ENCODE measurements at places on chromosomes 1 and 21.

DNA sequence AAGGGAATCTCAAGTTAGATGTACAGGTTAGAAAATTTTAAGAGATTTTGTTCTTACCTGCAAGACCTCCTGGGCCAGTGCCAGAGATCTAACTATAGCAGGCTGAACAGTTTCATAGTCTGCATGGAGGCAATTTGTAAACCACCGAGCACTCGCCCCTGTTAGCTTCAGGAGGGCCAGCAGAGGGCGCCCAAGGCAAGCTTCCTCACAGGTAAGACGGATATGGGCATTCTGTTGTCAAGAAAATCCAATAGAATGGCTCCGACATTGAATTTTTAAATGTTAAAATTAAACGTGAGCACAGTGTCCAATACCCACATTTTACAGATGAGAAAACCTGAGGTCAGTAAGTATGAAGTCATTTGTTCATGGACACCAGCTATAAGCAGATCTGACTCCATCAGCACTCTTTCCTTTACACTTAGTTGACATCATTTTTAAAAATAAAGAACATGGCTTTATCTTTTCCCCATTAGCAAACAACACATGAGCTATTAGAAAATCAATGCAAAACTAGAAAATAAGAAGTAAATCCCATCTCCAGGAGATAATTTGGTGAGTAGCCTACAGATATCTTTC is 2.2 kb downstream of the REG4 start:
- peak; percentile 76 for DNase-seq

GRCh38 chr1:94063379-94063778 is 57.6 kb downstream of the ABCA4 start:
- peak; percentile 39 for DNase-seq

- DNase-seq: no peak
These were observed 25.7 kb upstream of the VPS13D start for GRCh38 chr1:12204140-12204539.

DNA sequence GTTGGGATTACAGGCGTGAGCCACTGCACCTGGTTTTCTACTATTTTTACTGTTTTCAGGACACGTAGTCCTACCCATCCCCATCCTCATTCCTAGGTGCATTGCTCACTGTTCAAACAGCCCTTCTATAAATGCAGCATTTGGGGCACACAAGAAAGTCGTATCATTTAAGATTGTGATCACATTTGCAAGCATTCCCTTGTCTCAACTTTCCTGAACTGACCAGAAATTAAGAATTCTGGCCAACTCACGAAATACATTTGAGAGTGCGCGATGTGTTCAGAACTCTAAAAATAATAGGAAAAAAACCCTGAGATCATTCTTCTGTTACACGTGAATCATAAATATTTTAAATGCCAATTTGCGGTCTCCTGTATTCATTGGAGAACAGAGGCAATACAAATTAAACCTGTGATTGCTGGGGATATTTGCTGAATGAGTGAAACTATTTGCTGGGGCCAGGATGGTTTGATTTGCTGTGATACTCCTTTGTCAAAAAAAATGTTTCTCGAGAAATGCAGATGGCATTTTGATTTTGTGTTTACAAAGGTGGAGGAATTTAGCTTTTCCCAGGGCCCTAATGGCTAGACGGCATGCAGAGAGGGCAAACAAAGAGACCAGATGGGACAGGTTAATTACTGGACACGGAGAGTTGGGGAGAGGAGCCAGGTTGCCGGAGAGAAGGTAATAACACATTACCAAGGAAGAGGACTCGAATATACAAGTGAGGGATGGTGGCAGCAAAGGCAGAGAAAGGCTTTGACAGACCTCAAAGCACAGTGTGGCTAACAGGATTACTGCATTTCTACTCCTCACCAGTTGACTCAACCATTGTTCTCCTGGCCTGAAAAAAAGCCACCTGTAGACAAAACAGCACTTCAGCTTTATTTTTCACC is 38.4 kb downstream of the STPG1 start:
- peak; percentile 43 for DNase-seq

DNA sequence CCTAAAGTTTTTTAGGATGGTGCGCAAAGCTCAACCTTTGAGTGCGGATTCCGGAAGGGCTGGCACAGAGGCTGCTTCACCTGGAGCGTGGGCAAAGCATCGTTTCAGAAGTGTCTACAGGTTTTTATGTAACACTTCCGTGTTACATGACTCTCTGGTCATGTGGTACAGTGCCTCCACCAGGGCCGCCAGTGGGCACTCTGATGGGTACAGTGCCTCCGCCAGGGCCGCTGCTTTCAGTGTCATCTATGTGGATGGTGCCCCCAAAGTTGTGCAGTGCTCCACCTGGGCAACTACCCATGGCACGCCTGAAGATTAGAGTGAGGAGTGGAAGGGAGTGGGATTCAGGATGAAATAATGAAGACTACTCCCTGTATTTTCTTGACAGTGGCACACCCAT is 101.4 kb upstream of the C1orf174 start:
- no peak for DNase-seq

GRCh38 chr1:235342039-235342438 is 13.7 kb downstream of the GGPS1 start:
- no peak for DNase-seq

DNA sequence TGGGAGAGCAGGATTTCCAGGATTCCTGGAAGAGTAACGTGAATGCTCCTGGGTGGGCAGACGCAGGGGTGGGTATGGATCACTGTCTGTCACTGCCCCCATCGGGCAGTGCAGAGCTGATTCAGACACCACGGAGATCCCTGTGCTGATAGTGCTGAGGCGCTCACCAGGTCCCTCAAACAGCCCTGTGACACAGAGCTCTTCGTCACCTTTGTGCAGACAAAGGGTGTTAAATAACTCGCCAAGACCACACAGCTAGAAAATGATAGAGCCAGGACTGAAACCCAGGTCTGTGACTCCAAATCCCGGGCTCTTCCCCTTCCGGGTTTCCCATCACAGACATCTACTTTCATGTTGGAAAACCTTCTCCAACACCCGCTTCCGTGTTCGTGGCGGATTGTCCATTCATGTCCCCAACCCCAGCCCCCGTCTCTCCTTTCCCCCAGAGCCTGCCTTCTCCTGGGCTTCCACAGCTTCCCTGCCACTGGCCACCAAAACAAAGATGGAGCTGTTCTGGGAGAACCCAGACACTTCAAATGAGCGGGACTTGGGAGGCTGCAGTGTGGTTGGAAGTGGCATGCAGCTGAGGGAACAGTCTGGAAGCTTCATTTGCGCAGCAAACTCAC is 2.6 kb downstream of the EFHD2 start:
- no peak for DNase-seq

DNA sequence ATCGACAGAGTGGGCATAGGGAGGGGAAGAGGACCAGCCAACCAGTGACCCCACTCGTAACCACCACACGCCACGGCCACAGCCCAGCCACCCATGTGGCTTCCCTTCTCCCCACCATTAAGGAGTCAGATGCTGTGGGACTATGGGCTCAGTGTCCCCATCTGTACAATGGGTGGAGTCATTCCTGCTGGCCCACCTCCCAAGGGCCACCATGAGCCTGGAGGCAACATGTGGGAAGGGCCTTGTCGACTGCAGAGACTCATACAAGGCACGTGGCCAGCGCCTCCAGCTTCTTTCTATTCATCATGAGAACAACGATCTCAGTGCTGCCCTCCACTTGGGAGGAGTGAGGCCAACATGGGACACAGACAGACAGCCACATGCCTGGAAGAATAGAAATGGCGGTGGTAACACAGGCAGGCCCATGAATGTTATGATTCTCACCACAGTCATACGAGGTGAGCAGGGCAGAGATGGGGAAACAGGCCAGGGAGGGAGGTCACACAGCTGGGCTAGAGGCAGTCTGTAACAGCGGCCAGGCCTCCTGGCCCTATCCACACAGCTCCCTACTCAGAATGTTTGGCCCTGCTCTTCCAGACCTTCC is 16.1 kb downstream of the LRP8 start:
- DNase-seq: no peak

DNA sequence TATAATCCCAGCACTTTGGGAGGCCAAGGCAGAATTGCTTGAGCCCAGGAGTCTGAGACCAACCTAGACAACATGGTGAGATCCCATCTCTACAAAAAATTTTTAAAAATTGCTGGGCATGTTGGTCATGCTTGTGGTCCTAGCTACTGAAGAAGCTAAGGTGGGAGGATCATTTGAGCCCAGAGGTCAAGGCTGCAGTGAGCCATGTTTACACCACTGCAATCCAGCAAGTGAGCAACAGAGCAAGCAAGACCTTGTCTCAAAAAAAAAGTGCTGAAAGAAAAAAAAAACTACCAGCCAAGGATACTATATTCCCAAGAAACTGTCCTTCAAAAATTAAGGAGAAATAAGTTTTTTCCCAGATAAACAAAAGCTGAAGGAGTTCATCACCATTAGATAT is 78.1 kb downstream of the SH3GLB1 start:
- DNase-seq: no peak

DNA sequence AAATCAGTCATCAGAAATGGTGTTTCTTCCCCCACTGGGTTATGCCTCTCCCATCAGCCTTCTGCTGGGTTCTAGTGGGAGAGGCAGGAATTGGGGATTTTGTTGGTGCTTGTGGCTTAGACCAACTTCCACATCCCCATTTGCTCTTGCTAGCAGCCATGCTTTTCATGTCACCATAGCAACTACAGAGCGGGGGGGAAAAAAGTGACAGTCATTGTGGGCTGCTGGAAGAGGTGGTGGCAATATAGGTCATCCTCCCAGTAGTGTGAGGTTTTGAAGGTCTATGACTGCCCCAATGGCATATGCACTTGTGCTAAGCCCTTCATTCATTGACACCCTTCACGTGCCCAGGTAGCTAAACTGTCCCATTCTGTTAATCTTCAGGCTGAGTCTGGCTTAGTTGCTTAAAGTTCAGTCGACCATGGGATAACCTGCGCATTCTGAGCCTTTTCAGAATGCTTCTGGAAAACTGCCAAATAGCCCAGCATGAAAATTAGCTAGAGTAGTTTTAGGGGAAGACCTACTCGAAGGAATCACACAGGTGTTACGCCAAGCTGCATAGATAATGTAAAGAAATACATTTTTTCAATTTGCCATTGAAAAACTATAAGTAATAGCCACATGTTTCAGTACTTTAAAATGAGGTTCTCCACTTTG is 53.7 kb upstream of the ZNF326 start:
- DNase-seq: no peak

DNA sequence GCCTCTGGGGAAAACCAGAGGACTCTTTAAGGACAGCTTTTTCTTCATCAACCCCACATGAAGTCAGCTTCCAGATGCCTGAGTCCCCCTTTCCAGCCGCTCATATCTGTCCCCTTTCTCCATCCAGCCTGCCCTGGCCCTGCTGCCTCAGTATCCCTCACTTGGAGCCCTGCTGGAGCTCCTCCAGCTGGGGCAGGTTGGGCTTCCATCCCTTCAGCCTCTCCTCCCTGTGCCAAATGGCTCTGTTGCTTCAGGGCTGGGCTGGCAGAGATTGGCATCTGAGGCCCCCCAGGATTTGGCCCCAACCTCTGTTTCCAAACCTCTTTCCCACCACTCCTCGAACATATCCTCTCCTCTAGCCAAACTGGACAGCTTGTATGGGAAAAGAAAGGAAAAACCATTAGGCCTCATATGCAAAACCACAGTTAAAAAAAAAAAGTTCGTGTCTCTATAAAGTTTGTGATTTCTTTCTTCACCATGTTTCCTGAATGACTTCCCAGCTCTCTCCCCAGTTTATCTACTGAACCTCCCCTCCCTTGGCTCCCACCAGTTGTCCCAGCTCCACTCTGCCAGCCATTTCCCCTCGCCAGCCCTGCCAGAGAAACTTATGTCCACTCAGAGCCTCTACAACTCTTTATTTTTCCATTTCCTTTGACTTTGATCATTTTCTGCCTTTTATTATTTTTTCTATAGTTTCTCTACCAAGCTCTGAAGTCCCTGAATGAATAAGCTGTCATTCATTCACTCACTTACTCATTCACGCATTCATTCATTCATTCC is 217.9 kb downstream of the FOXD2 start:
- DNase-seq: no peak

DNA sequence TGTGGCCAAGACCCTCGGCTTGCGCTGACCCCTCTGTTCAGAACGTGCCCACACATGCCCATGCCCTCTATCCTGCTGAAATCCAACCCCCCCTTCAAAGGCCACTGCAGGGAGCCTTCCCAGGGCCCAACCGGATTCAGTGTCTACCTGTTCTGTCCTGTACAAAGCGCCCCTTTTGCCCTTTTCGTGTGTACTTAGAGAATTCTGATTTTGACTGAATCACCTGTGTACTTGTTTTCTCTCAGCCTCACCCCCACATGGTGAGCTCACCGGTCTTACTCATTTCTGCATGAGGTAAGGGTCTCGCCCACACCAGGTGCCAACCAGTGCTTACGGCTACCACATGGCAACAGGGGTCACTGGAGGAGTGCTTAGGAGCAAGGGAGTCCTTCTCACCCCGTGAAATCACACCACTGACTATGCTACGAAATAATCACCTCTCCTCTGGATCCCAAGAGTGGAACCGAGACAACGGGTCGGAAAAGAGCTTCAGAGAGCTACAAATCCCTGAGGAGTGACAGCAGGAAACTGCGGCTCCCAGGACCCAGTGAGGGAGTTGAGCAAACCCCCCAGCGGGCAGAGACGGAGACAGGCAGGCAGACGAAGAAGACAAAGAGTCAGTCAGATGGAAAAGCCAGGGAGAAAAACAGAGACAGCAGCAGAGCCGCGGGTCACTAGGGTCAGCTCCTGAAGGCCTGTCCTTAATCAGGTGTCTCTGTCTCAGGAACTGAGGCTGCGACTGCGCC is 2.1 kb upstream of the S100A2 start:
- DNase-seq: peak; percentile 95

GRCh38 chr1:112665857-112666256 is 8.6 kb upstream of the MOV10 start:
- no peak for DNase-seq

- DNase-seq: no peak
These were observed 41.7 kb downstream of the PSMG1 start for GRCh38 chr21:39141502-39141901.

- DNase-seq: no peak
These were observed 13.1 kb upstream of the BCL9 start for GRCh38 chr1:147527941-147528936.

All from MCF 10A (cell line).